ENCODE measurements at places on chromosomes 7 and 10.

- peaks cover 4% of the 10 kb centered on the region for H3K36me3 ChIP-seq
- DNase-seq: no peak
- H3K4me1 ChIP-seq: no peaks in the 10 kb centered on the region
- no peak overlapping the region for H3K27ac ChIP-seq
- H3K4me3 ChIP-seq: no peak overlapping the region
Measured at GRCh38 chr10:48520184-48520506, 84.7 kb downstream of the ARHGAP22 start.

GRCh38 chr7:132318352-132319318, 257.6 kb downstream of the PLXNA4 start:
- H3K4me1 ChIP-seq: peaks cover 13% of the 10 kb centered on the region
- DNase-seq: peak; percentile 68
- no peak overlapping the region for H3K4me3 ChIP-seq
- H3K36me3 ChIP-seq: peaks cover 2% of the 10 kb centered on the region
- no peak overlapping the region for H3K27ac ChIP-seq
- peaks cover 39% of the 10 kb centered on the region for H3K27me3 ChIP-seq

- H3K4me1 ChIP-seq: no peaks in the 10 kb centered on the region
- no peaks in the 10 kb centered on the region for H3K27me3 ChIP-seq
- no peak for DNase-seq
- no peak overlapping the region for H3K4me3 ChIP-seq
Measured at GRCh38 chr10:113035732-113036312, 85.8 kb downstream of the TCF7L2 start.

DNA sequence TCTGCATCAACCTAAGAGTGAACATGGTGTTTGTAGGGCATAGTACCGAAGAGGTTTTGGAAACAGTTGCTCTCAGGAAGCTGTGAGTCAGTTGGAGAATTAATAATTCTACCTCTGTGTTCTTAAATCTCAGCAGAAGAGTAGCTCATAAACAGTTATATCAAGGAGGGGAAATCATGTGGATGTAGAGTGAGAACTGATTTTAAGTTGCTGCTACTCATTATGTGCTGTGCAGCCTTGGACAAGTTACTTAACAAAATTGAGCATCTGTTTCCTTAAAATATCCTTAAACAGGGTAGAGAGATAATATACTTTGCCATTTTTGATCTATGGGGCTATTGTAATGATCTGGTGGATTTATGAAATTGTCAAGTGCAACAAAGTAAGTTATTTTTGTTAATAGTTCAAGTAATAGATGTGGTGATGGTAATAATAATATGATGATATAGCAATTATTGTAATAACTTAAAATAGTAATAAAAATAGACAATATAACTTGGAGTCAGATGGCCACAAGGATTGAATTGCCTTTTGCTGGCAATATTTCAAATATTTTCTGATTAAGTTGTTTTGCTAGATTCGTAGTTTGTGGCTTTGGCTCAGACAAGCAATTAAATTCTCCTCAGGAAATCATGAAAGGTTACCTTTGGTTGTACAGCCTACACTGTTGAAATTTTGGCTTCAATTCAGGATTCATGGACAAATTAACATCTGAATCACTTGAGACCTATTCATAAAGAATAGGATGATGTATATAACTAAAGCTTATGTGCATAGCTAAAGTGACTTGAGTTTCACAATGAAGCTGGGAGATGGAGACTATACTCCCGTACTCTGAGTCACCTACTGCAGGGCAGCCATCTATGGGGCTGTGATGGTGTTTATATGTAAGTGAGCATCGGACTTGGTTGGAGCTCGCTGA, 228.5 kb downstream of the CDK14 start:
- no peaks in the 10 kb centered on the region for H3K27me3 ChIP-seq
- H3K27ac ChIP-seq: no peak overlapping the region
- no peaks in the 10 kb centered on the region for H3K4me1 ChIP-seq
- DNase-seq: no peak

- no peaks in the 10 kb centered on the region for H3K36me3 ChIP-seq
- H3K27me3 ChIP-seq: no peaks in the 10 kb centered on the region
- DNase-seq: no peak
- H3K4me1 ChIP-seq: no peaks in the 10 kb centered on the region
- no peak overlapping the region for H3K4me3 ChIP-seq
Measured at GRCh38 chr10:81414038-81414437, 461.0 kb upstream of the NRG3 start.

DNA sequence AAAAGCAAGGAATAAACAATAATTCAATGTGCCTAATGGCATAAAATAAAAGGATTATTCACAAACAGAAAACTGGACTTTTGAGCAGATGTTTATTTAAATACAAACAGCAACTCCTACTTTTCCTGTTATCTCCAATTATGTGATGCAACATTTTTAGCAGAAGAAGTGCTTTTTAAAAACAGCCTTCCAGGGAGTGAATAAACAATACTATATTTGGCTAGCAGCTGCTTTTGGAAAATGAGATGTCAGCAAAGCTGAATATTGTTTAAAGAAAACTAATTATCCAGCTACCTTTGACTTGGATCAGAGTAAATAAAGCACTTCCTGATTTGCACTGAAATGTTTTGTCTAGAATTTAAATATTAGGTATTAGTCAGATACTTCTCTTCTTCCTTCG, 23.2 kb downstream of the CDK1 start:
- H3K4me3 ChIP-seq: no peak overlapping the region
- peaks cover 8% of the 10 kb centered on the region for H3K4me1 ChIP-seq
- H3K27me3 ChIP-seq: no peaks in the 10 kb centered on the region
- no peak for DNase-seq
- no peaks in the 10 kb centered on the region for H3K36me3 ChIP-seq
- H3K27ac ChIP-seq: no peak overlapping the region

DNA sequence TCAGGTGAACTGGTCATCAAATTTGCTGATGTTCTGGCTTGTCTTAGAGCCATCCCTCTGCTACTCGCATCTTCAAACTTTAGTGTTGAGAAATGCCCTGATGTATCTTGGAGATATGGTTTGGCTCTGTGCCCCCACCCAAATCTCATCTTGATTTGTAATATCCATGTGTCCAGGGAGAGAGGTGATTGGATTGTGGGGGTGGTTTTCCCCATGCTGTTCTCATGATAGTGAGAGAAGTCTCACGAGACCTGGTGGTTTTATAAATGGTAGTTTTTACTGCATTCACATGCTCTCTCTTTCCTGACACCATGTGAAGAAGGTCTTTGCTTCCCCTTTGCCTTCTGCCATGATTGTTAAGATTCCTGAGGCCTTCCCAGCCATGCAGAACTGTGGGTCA, 74.0 kb upstream of the AFAP1L2 start:
- H3K27me3 ChIP-seq: no peaks in the 10 kb centered on the region
- DNase-seq: no peak
- H3K36me3 ChIP-seq: peaks cover 6% of the 10 kb centered on the region
- no peak overlapping the region for H3K4me3 ChIP-seq

- DNase-seq: no peak
- H3K27ac ChIP-seq: no peak overlapping the region
Measured at GRCh38 chr7:72272479-72272878, 139.7 kb downstream of the CALN1 start.

DNA sequence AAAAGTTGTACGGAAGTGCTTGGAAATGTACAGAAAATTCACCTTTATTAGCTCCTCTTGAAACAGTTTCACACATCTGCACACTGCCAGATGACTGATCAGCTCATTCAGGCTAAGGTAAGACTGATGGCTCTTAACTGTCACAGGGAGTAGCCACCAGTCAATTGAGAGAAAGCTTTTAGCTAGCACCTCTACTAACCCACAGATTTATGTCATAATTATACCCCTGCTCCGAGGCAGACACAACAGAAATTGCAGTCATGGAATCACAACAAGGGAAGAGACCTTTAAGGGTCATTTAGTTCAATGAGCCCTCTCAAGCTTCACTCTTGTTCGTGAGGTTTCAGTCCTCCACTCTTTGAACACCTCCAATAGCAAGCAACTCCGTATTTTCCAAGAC, 235.4 kb downstream of the TRIL start:
- H3K4me1 ChIP-seq: no peaks in the 10 kb centered on the region
- DNase-seq: no peak
- no peak overlapping the region for H3K4me3 ChIP-seq
- no peak overlapping the region for H3K27ac ChIP-seq
- H3K36me3 ChIP-seq: no peaks in the 10 kb centered on the region

GRCh38 chr10:59332581-59332980, 29.8 kb downstream of the FAM13C start:
- H3K27ac ChIP-seq: no peak overlapping the region
- DNase-seq: no peak
- no peaks in the 10 kb centered on the region for H3K27me3 ChIP-seq
- H3K4me1 ChIP-seq: no peaks in the 10 kb centered on the region
- no peak overlapping the region for H3K4me3 ChIP-seq

- no peaks in the 10 kb centered on the region for H3K27me3 ChIP-seq
- H3K36me3 ChIP-seq: no peaks in the 10 kb centered on the region
- H3K4me1 ChIP-seq: no peaks in the 10 kb centered on the region
- DNase-seq: no peak
- no peak overlapping the region for H3K27ac ChIP-seq
- no peak overlapping the region for H3K4me3 ChIP-seq
Measured at GRCh38 chr10:106535304-106535953, 629.1 kb downstream of the SORCS1 start.

GRCh38 chr10:95391581-95392216, 100.9 kb upstream of the PDLIM1 start:
- H3K36me3 ChIP-seq: peaks cover 2% of the 10 kb centered on the region
- H3K27ac ChIP-seq: no peak overlapping the region
- H3K27me3 ChIP-seq: peaks cover 11% of the 10 kb centered on the region
- peaks cover 3% of the 10 kb centered on the region for H3K4me1 ChIP-seq
- H3K4me3 ChIP-seq: no peak overlapping the region
- no peak for DNase-seq

GRCh38 chr10:507355-507699, 182.1 kb downstream of the DIP2C start:
- H3K4me3 ChIP-seq: no peak overlapping the region
- no peak overlapping the region for H3K27ac ChIP-seq
- H3K4me1 ChIP-seq: peaks cover 19% of the 10 kb centered on the region
- H3K27me3 ChIP-seq: peaks cover 19% of the 10 kb centered on the region
- no peaks in the 10 kb centered on the region for H3K36me3 ChIP-seq

DNA sequence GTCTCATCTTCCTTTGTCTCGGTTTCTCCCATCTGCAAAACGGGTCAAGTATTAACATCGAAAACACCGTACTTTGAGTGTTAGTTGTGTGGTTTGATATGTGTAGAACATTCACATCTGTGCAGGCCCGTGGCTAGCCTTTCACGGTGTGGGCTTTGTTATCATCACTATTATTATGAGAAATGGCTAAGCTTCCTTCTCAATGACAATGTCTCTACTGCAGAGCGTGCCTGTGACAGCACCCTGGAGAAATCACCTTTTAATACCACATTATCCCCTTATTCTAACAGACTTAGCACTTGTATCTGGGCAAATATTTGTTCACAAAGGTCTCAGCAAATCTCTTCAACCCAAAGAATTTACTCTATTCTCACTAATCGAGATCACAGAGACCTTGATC, 55.8 kb downstream of the FAM171A1 start:
- no peaks in the 10 kb centered on the region for H3K27me3 ChIP-seq
- no peak overlapping the region for H3K27ac ChIP-seq
- no peak for DNase-seq
- no peaks in the 10 kb centered on the region for H3K36me3 ChIP-seq
- H3K4me1 ChIP-seq: peaks cover 7% of the 10 kb centered on the region

GRCh38 chr7:1054861-1055450, 10.6 kb downstream of the GPR146 start:
- peaks cover 25% of the 10 kb centered on the region for H3K4me1 ChIP-seq
- no peaks in the 10 kb centered on the region for H3K27me3 ChIP-seq
- H3K36me3 ChIP-seq: no peaks in the 10 kb centered on the region
- peak overlapping the region; percentile 93 for H3K4me3 ChIP-seq

GRCh38 chr10:68137171-68137570, 27.9 kb downstream of the MYPN start:
- no peaks in the 10 kb centered on the region for H3K4me1 ChIP-seq
- peaks cover 2% of the 10 kb centered on the region for H3K36me3 ChIP-seq
- H3K27me3 ChIP-seq: peaks cover 29% of the 10 kb centered on the region
- no peak for DNase-seq

- H3K4me3 ChIP-seq: no peak overlapping the region
- DNase-seq: no peak
- H3K36me3 ChIP-seq: peaks cover 8% of the 10 kb centered on the region
- H3K4me1 ChIP-seq: peaks cover 39% of the 10 kb centered on the region
- no peaks in the 10 kb centered on the region for H3K27me3 ChIP-seq
Measured at GRCh38 chr10:31914370-31914769, 14.3 kb downstream of the ARHGAP12 start.

- no peak for DNase-seq
- H3K4me3 ChIP-seq: no peak overlapping the region
- no peaks in the 10 kb centered on the region for H3K27me3 ChIP-seq
- no peaks in the 10 kb centered on the region for H3K36me3 ChIP-seq
Measured at GRCh38 chr7:69411466-69411865, 186.8 kb upstream of the AUTS2 start.

DNA sequence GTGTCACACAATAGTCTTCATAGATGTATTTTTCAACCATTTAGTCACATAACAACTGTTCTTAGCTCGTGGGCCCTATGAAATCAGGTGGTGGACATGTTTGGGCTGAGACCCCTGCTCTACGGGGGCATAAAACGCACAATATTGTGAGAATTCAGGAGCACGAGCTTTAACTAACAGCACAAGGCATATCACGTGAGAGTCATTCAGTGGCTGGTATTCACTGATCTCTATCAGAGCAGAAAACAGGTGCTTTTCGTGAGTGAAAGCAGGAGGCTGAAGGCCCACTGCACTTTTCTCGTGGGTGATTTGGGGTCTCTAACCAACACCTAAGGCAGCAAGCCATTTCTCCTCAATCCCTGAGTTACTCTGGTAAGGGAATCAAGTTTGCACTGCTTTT, 42.8 kb upstream of the GRB10 start:
- no peak overlapping the region for H3K4me3 ChIP-seq
- H3K4me1 ChIP-seq: peaks cover 4% of the 10 kb centered on the region
- peaks cover 16% of the 10 kb centered on the region for H3K27me3 ChIP-seq
- DNase-seq: no peak
- no peaks in the 10 kb centered on the region for H3K36me3 ChIP-seq
- no peak overlapping the region for H3K27ac ChIP-seq

DNA sequence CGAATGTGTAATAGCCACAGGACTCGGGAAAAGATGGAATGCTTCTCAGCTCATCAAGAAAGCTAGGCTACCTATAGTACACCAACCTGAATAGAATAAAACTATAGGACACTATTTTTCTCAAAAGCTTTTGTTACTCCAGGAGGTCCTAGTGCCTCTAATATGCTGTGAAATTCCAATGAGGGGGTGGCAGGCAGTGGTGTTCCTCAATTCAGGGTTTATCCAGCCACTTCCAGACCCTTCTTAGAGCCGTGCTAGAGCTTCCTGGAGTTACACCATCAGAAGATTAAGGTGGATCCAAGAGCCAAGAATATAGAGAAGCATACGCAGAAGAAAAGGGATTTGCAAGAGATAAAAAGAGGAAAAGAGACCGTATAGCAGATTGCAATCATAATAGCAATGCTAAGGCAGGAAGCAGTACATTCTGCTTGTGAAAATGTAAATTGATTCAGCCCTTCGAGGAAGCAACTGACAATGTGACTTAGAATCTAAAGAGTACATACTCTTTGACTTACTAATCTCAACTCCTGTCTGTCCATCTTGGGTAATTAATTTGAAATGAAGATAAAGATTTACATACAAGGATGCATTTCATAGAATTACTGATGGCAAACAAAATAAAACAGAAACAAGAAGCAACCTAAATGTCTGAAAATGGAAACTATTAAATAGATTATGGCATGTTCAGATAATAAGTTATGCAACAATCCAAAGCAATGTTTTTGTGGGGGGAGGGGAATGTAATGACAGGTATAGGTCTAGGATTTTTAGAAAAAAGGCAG, 2.1 kb downstream of the ST8SIA6 start:
- H3K27ac ChIP-seq: no peak overlapping the region
- no peaks in the 10 kb centered on the region for H3K27me3 ChIP-seq
- peak overlapping the region; percentile 71 for H3K4me3 ChIP-seq
- no peaks in the 10 kb centered on the region for H3K36me3 ChIP-seq
- DNase-seq: no peak

All from T-helper 17 cell (primary cell).